Left cardiac atrium (tissue), 4 donors: ENCODE measurements at places on chromosomes 5 and 9. TPM values are rescaled to one million over a fixed set of nuclear protein-coding genes. Genes with fewer than 3 reads are reported as not detected.

Gene C1QTNF2
- total RNA-seq, result 1.2 TPM

Gene PCDHGA2
- total RNA-seq, result 4.5 TPM

Gene FOXD4L3
- total RNA-seq, result 0.13 TPM

Gene PDGFRB
- 68.3 TPM for total RNA-seq

Gene PRUNE2
- total RNA-seq, result 33.1 TPM

Gene TLE1
- 15.2 TPM for total RNA-seq

Gene RNF224
- total RNA-seq, result not detected

Gene CMYA5
- 466 TPM for total RNA-seq

Gene PSD2
- 0.13 TPM for total RNA-seq

Gene CATSPER3
- total RNA-seq, result 0.68 TPM

Gene PCDHGA4
- 4.3 TPM for total RNA-seq

Gene EEIG1
- 27.3 TPM for total RNA-seq

Gene EFNA5
- 29.2 TPM for total RNA-seq

Gene NUDT12
- total RNA-seq, result 9.2 TPM

Gene PCDHB5
- 2.7 TPM for total RNA-seq

Gene LPAR1
- 27.3 TPM for total RNA-seq

Gene ZBTB26
- total RNA-seq, result 6.2 TPM

Gene RNF183
- total RNA-seq, result not detected
